ENCODE measurements at places on chromosomes 4 and X. TPM values are rescaled to one million over a fixed set of nuclear protein-coding genes. Genes with fewer than 3 reads are reported as not detected.
A peak's percentile ranks its signal among the peaks of the same experiment; 100 is the strongest.

GRCh38 chr4:76055016-76055415 is 19.1 kb upstream of the CXCL11 start:
- DNase-seq: no peak

Gene TFE3
- total RNA-seq: 36.9 TPM

Gene SASH3
- total RNA-seq: not detected

GRCh38 chr4:24468071-24468470 is 116.3 kb downstream of the DHX15 start:
- no peak for DNase-seq

Gene UBQLN2
- total RNA-seq: 17.2 TPM

Gene VSIG4
- total RNA-seq: not detected

GRCh38 chrX:74211911-74212310 is 92.1 kb upstream of the ZCCHC13 start:
- DNase-seq: no peak

Gene DGKK
- not detected for total RNA-seq

Gene MAGEA8
- not detected for total RNA-seq

DNA sequence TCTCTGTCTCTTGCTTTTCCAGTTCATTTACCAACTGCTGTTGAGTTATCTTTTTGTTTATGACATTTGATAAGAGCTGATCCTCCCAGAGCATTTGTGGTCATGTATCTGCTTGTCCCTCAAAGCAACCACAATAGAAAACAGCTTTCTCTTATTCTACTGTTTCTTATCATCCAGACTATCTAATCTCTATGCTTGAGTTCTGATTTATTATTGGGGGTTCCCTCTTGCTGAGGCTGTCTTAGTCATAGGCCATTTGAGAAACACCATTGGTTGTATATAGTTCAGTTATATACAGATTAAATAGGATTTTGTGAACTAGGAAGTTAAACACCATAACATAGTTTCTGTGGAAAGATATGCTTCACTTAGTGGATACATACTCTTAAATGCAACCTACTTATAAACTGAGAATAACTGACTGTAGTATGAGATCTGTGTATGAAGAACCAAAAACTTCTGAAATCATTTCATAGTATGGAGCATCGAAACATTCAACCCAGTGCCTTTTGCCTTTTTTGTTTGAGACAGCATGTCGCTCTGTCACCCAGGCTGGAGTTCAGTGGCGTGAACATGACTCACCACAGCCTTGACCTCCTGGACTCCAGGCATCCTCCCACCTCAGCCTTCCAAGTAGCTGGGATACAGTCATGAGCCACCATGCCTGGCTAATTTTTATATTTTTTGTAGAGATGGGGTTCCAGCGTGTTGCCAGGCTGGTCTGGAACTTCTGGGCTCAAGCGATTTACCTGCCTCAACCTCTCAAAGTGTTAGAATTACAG is 75.8 kb downstream of the STIM2 start:
- DNase-seq: peak; percentile 35

DNA sequence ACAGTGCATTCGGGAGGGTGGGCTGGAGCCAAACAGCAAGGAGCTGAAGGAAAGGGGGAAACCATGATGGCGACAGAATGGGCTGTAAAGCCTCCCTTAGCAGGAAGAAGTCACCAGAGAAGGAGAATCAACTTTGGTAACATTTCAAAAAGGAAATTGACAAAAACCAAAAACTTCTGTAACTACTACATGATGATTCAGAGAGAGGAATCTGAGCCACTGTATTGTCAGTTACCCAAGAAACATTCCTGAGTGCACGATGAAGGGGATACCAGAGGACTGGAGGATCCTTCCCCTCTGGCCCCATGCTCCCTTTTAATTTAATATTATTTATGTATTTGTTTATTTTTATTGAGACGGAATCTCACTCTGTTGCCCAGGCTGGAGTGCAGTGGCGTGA is 26.3 kb downstream of the PDHA1 start:
- DNase-seq: peak; percentile 4

- no peak for DNase-seq
Observed at GRCh38 chrX:86178906-86179305, 30.7 kb downstream of the DACH2 start.

Measured in myocyte (in vitro differentiated cells).